Stimulated activated CD8-positive, alpha-beta memory T cell treated with anti-CD3 and anti-CD28 coated beads, Interleukin-15, amount 100 ng/mL, for 4 hours (primary cell): ENCODE measurements at places on chromosomes 4 and X.

DNA sequence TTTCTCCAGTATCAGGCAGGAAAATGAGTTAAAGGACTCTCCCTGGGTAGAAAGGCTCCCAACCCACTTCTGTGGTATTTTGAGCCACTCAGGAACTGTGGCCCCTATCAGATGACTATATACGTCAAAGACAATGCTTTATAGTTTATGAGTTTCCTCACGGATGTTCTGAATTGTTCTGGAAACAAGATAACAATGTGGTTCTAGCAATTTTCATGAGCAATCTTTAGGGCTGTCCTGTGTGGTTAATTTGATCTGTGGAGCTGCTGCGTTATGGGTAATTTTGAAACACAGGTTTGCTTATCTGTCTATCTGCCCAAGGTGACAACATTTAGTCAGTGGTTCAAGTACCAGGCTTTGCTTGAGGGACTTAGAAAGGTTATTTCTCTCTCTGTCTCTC lies 46.7 kb upstream of the IL2 start:
- DNase-seq, result no peak

GRCh38 chr4:76212851-76213414 lies 691 bp downstream of the SCARB2 start:
- DNase-seq, result peak; percentile 4

- DNase-seq, result no peak
These were observed 63.6 kb upstream of the PTCHD1 start for GRCh38 chrX:23271026-23271425.

- no peak for DNase-seq
These were observed 155.8 kb downstream of the ARAP2 start for GRCh38 chr4:36088542-36088941.

- no peak for DNase-seq
These were observed 390.0 kb downstream of the GRXCR1 start for GRCh38 chr4:43282534-43282933.

DNA sequence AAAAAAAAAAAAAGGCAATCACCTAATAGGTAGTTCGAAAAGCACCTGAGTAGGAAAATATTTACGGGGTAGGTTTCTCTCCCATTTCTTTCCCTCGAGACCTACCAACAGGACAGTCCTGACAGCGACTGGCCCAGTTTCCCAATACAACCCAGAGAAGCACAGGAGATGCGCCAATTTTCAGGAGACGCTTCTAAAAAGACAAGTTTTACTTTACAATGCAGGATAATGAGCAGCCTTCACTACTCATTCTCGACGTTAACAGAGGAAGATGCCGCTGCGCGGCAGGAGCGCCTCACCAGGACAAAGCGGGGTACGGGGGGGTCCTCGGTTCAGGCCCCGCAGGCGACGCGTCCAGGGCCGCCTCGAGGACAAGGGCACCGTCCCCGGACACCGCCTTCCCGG lies 708 bp downstream of the BCLAF3 start:
- DNase-seq, result no peak

DNA sequence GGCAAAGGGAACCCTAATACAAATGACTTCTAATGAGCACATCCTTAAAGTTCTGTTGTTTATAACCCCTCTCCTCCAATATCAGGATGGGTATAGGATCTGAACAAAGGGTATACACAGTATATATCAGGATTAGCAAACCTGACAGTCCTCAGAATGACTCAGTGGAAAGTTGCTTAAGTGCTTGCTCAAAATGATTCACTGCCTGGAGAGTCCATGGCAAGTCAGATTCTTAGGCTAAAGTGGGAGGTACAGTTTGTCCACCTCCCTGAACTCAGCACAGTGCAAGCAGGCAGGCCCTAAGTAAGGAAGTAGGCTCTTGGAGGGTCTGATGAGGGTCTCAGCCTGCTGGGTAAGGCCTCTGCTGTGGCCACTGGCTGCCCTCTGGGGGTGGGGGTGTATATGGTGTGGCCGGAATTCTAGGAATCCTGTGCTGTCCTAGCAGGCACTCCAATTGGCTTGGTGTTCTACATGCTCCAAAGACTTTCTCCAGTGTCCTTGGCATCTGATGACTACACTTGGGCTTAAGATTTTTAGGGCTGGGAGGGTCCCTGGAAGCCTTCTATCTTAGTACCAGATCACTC lies 54.3 kb downstream of the CHRDL1 start:
- DNase-seq, result no peak

- no peak for DNase-seq
These were observed 34.3 kb upstream of the CPEB2 start for GRCh38 chr4:14967982-14968381.

GRCh38 chr4:1246901-1247863 lies 1.7 kb downstream of the CTBP1 start:
- no peak for DNase-seq

- no peak for DNase-seq
These were observed 324.9 kb upstream of the CASK start for GRCh38 chrX:42248226-42248625.

- DNase-seq, result no peak
These were observed 196.4 kb upstream of the RADX start for GRCh38 chrX:106415276-106415895.

DNA sequence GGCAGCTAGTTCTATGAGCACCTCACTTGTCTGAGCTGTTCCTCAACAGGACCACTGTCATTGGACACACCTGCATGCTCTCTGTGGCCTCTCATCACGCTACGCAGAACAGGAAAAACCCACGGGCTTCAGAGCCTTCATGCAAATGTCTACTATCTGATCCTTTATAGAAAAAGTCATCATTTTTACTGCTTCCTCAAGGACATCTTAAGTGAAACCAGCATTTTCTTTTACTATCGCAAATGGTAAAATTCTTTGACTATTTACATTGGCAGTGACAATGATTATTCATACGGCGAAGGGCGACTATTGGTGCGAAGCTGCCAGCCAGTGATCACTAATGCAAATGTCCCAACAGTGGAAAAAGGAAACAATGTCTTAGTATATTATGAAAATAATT lies 147.0 kb downstream of the AFAP1 start:
- no peak for DNase-seq
